ENCODE measurements at places on chromosomes 5 and 9. TPM values are rescaled to one million over a fixed set of nuclear protein-coding genes. Genes with fewer than 3 reads are reported as not detected.

The PLAC8L1 gene
- polyA plus RNA-seq: 1.8 TPM

The DNM1 gene
- 42.3 TPM for polyA plus RNA-seq

The PDZD2 gene
- 14.7 TPM for polyA plus RNA-seq

The MACIR gene
- 12.3 TPM for polyA plus RNA-seq

The CCNI2 gene
- 0.57 TPM for polyA plus RNA-seq

The SPINK5 gene
- 1.2 TPM for polyA plus RNA-seq

The SPATA31D4 gene
- not detected for polyA plus RNA-seq

The TAF1L gene
- 0.09 TPM for polyA plus RNA-seq

The TLX3 gene
- polyA plus RNA-seq: not detected

The ADAMTS13 gene
- 6.7 TPM for polyA plus RNA-seq

The ZNF474 gene
- polyA plus RNA-seq: 2.1 TPM

The MARCHF3 gene
- 5.3 TPM for polyA plus RNA-seq

The CD14 gene
- polyA plus RNA-seq: 27.7 TPM

The PHF24 gene
- polyA plus RNA-seq: 0.27 TPM

The SLCO6A1 gene
- not detected for polyA plus RNA-seq

The ENHO gene
- polyA plus RNA-seq: 1.3 TPM

The SHOC1 gene
- polyA plus RNA-seq: 0.27 TPM

The GABRB2 gene
- 2.9 TPM for polyA plus RNA-seq

The IFNA2 gene
- not detected for polyA plus RNA-seq

The CA9 gene
- polyA plus RNA-seq: 1.2 TPM

The TMOD1 gene
- polyA plus RNA-seq: 1.8 TPM

The TAF11L8 gene
- not detected for polyA plus RNA-seq

The ACTBL2 gene
- not detected for polyA plus RNA-seq

The TYRP1 gene
- polyA plus RNA-seq: 9.8 TPM

The ANGPTL2 gene
- 28.0 TPM for polyA plus RNA-seq

The CCDC171 gene
- polyA plus RNA-seq: 7.7 TPM

The TMC1 gene
- 0.55 TPM for polyA plus RNA-seq

The HNRNPH1 gene
- 1,714 TPM for polyA plus RNA-seq

The OLFM1 gene
- 14.7 TPM for polyA plus RNA-seq

The THBS4 gene
- 6.3 TPM for polyA plus RNA-seq

The CDKN2B gene
- 0.23 TPM for polyA plus RNA-seq

The KIF12 gene
- 30.2 TPM for polyA plus RNA-seq

The DMRT3 gene
- polyA plus RNA-seq: 0.08 TPM

The SPZ1 gene
- not detected for polyA plus RNA-seq

The NUP155 gene
- 29.0 TPM for polyA plus RNA-seq

The FAM151B gene
- polyA plus RNA-seq: 2.9 TPM

The C9 gene
- polyA plus RNA-seq: not detected

The FSTL4 gene
- polyA plus RNA-seq: 0.15 TPM

The OSMR gene
- polyA plus RNA-seq: 18.2 TPM

The PNPLA7 gene
- polyA plus RNA-seq: 4.7 TPM

The PCDHB11 gene
- 3.3 TPM for polyA plus RNA-seq

The RANBP3L gene
- 0.73 TPM for polyA plus RNA-seq

The ADAMTS2 gene
- polyA plus RNA-seq: 37.0 TPM

The NKD2 gene
- polyA plus RNA-seq: 7.7 TPM

The OCLN gene
- 45.9 TPM for polyA plus RNA-seq

The CNTFR gene
- 35.3 TPM for polyA plus RNA-seq

The KIF27 gene
- 21.0 TPM for polyA plus RNA-seq

The ZDHHC11 gene
- 24.1 TPM for polyA plus RNA-seq

The ROR2 gene
- 33.5 TPM for polyA plus RNA-seq

The CAPSL gene
- polyA plus RNA-seq: 3.3 TPM

The ZNG1F gene
- polyA plus RNA-seq: 31.4 TPM

The COL15A1 gene
- 12.0 TPM for polyA plus RNA-seq
